ENCODE measurements at places on chromosomes 3 and 15.

- H3K4me1 ChIP-seq: no peaks in the 10 kb centered on the region
- H3K27ac ChIP-seq: no peak overlapping the region
- H3K36me3 ChIP-seq: no peaks in the 10 kb centered on the region
- no peak for DNase-seq
- H3K4me3 ChIP-seq: no peak overlapping the region
- H3K27me3 ChIP-seq: no peaks in the 10 kb centered on the region
These were observed 950.1 kb downstream of the FHIT start for GRCh38 chr3:60301142-60301541.

GRCh38 chr15:85649372-85649771, 145.4 kb downstream of the KLHL25 start:
- H3K27me3 ChIP-seq: no peaks in the 10 kb centered on the region
- peaks cover 47% of the 10 kb centered on the region for H3K4me1 ChIP-seq
- H3K4me3 ChIP-seq: no peak overlapping the region
- DNase-seq: no peak
- no peaks in the 10 kb centered on the region for H3K36me3 ChIP-seq

DNA sequence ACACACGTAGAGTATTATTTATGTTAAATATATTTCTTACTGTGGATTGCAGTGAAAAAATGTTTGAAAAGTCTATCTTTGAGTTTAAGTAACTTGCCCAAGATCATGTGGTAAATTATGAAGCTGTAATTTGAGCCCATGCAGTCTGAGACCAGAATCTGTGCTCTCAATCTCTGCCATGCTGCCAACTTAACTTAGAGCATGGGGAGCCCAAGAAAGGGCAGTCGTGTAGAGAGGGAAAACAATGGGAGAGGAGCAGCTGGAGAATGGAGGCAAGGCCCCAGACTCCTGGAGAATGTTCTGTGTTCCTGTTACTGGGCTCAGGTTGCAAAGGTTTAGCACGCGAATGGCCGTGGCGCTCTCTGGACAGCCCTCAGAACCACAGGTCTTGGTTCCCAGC, 311.6 kb upstream of the RASGRP1 start:
- no peaks in the 10 kb centered on the region for H3K27me3 ChIP-seq
- no peaks in the 10 kb centered on the region for H3K36me3 ChIP-seq
- H3K27ac ChIP-seq: no peak overlapping the region
- no peak for DNase-seq
- H3K4me3 ChIP-seq: no peak overlapping the region

- H3K4me3 ChIP-seq: no peak overlapping the region
- DNase-seq: peak; percentile 67
- peaks cover 14% of the 10 kb centered on the region for H3K36me3 ChIP-seq
These were observed 125.6 kb downstream of the LRRK1 start for GRCh38 chr15:101044625-101045235.

DNA sequence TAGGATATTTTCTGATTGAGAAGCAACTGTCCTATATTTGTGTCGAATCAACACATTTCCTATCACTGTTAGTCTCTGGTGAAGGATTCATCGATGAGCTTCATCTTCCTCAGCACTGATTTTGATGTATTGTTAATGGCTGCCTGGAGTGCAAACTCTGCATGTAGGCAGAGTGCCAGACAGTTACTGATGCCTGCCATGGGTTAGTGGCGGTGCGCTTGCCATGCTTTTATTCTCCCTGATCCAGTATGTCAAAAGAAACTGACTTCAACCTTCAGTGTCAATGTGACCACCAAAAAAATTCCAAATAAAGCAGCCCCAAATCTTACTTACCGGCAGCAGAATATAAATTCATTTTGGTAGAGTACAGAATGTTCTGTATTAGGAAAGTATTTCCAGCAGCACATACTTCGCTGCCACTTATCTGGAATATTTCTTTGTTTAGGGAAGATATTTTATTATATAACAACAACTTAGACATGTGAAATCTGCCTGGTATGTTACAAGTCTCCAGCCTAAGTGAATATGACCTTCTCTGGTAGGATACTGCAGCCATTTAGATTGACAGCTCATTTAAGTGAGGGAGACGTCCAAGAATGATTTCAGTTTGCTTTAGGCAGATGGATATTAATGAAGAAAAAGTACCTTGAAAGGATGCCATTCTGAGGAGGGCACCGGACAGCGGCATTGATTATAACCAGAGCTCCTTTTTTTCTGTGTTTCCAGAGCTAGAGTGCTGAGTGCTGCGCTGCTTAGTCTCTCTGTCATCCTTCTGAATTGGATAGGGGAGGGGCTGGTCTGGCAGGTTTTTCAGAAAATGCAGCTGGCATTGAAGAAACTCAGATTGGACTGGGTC, 59.9 kb downstream of the ARHGEF26 start:
- H3K4me1 ChIP-seq: peaks cover 13% of the 10 kb centered on the region
- no peaks in the 10 kb centered on the region for H3K36me3 ChIP-seq
- H3K27ac ChIP-seq: no peak overlapping the region
- DNase-seq: no peak
- H3K4me3 ChIP-seq: no peak overlapping the region

GRCh38 chr3:197878427-197878826, 71.6 kb upstream of the RPL35A start:
- H3K4me1 ChIP-seq: no peaks in the 10 kb centered on the region
- no peak overlapping the region for H3K27ac ChIP-seq
- H3K4me3 ChIP-seq: no peak overlapping the region
- no peaks in the 10 kb centered on the region for H3K36me3 ChIP-seq
- no peak for DNase-seq

DNA sequence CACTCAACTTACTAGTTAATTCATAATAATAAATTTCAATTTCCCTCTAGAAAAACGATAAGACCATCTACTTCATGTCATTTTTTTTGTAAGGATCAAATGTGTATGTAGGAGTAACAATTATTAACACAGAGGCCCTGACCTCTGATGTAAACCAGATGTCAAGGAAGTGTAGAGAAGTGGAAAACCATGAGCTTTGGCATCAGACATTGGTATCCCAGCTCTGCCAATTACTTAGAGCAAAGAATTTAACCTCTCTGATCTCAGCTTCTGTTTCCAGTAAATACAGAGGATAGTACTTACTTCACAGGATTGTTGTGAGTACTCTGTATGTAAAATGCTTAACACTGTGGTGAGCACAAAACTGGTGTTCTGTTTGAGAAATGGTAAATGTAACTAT, 17.5 kb downstream of the AQR start:
- H3K27me3 ChIP-seq: no peaks in the 10 kb centered on the region
- no peak overlapping the region for H3K4me3 ChIP-seq
- no peak overlapping the region for H3K27ac ChIP-seq
- peaks cover 9% of the 10 kb centered on the region for H3K36me3 ChIP-seq
- H3K4me1 ChIP-seq: peaks cover 5% of the 10 kb centered on the region

GRCh38 chr3:178517665-178518334, 18.4 kb upstream of the KCNMB2 start:
- no peaks in the 10 kb centered on the region for H3K36me3 ChIP-seq
- H3K27ac ChIP-seq: no peak overlapping the region
- no peak overlapping the region for H3K4me3 ChIP-seq
- DNase-seq: no peak
- H3K27me3 ChIP-seq: no peaks in the 10 kb centered on the region

DNA sequence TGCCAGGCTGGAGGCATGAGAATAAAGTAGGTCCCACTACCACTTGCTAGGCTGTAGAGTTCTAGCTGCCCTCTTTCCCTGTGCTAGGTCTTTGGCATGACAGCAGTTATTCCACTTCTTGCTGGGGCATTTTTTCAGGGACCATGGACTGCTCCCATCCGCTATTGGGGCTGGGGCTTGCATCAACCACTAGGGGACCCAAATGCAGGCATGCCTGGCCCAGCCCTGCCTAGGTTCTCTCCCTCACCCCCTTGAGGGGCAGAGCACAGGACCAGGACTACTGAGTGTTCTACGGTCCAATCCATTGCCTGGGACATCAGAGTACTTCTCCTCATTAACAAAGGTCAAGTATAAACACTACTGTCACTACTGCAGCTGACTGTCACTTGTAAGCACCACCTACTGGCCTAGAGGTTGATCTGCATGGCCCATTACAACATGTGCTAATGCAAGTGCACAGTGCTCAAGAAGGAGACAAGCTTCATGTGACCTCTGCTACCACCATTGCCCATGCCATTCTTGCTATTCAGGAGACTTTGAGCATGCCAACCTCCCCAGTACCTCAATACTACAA, 270.5 kb downstream of the MBNL1 start:
- no peak for DNase-seq
- H3K27me3 ChIP-seq: no peaks in the 10 kb centered on the region
- no peak overlapping the region for H3K27ac ChIP-seq
- no peaks in the 10 kb centered on the region for H3K36me3 ChIP-seq
- H3K4me1 ChIP-seq: no peaks in the 10 kb centered on the region

DNA sequence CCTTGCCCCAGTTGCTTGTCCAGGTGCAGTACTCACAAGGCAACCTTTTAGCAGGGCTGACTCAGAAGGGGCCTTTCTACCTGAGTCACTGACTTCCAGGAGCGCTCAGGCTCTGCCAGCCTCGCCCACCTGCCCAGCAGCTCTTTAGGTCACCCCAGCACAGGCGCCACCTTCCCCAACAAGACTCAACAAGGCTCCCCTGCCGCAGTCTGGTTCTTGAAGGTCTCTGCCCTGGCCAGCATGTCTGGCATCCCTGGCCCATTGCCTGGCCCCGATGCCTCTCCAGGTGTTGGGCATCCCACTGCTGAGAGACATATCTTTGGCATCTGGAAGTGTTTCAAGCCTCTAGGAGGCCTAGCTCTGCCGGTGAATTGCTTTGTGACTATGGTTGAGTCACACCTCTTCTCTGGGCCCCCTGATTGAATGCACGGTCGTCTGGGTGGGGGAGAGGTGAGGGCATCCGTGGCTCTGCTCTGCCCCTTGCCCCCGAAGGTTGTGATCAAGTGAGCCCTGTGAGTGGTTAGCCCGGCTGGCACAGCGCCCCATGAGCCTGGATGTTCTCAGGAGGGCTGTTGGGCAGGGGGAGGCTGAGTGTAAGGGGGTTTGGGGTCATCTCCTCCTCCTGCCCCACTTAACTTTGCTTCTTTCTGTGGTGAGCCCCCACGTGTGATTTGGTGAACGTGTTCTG, 21.6 kb downstream of the SNX33 start:
- H3K27ac ChIP-seq: peak overlapping the region; percentile 69
- no peaks in the 10 kb centered on the region for H3K27me3 ChIP-seq
- H3K4me1 ChIP-seq: peaks cover 91% of the 10 kb centered on the region
- no peak overlapping the region for H3K4me3 ChIP-seq
- no peak for DNase-seq

DNA sequence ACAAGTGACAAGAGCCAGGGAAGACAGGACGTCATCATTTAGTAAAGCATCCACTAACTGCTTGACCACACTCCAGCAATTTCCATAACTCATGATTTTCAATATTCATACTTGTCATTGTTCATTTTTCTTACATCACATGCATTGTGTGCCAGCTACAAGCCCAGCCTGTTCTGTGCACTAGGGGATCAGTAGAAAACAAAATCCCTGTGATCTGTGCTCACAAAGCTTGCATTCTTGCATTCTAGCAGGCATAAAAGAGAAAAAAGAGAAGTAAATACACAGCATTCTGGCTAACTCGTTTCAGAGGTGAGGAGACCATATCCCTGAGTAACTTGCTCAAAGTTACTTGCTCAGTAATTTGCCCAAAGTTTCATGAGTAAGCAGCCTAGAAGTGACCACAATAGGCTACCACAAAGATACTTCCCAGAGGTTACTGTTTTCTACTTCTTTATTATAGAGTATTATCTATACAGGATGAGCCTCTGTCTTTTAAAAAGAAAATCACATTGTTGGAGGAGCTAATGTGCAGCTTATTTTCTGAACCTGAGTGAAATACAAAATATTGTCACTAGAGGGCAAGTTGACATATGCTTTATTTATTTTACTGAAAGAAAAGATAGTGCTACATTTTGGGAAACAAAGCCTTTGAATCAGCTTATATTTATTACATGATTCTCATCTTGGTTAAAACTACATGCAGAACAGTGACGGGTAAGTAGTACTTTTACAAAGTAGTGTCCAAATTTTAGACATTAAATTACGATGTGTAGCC, 701.4 kb upstream of the LMCD1 start:
- no peak overlapping the region for H3K4me3 ChIP-seq
- no peak overlapping the region for H3K27ac ChIP-seq
- H3K4me1 ChIP-seq: no peaks in the 10 kb centered on the region
- no peaks in the 10 kb centered on the region for H3K36me3 ChIP-seq
- H3K27me3 ChIP-seq: no peaks in the 10 kb centered on the region

Measured in vagina (tissue), 2 donors.